ENCODE measurements at places on chromosomes 2 and 18.

DNA sequence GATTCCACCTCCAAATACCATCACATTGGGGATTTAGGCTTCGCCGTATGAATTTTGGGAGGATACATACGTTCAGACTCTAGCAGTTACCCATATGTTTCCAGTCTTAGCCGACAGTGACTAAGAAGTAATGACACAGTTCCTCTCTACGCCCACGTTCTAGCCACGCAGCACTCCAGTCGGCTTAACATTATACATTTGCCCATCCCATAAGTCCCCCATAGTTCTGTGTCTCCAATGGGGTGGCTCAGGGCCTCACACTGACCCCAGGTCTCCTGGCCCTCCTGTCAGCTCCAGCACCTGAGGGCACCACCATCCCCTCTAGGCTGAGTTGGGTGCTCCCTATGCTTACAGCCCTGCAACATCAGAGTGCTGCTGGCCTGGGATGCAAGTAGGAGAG lies 18.4 kb upstream of the CNDP2 start:
- no peak for DNase-seq

- no peak for DNase-seq
Observed at GRCh38 chr18:47737198-47737830, 193.1 kb downstream of the SMAD2 start.

DNA sequence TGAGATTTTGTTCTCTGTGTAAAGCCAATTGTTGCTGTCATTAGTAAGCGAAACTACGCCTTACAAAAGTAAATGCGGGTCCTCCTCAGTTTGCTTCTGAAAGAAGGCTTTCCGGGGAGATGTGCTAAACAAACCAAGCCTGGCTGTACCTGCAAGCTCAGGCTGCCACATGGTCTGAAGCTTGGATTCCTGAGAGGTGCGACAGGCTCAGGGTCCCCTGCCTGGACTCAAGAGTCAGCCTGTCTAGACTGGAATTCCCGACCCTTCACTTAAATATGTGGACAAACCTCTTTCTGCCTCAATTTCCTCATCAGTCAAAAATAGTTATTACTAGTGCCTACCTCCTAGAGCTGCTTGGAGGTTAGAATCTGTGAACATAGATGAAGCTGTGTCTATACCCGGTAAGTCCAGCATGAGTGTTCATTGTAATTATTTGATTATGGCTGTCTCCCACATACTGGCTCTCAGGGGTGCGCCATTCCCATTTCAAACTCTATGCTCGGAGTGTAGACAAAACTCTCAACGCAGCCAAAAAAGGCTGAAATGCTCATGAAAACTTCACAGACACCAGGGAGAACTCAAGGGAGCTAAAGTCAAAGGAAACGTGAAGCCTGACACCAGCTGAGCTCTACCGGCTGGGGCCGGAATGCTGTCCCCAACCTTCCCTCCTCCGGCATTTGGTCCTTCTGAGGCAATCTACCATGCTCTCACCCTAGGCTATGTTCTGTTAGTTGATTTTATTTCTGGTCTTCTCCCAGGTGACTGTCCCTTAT lies 31.4 kb downstream of the SOWAHC start:
- no peak for DNase-seq

DNA sequence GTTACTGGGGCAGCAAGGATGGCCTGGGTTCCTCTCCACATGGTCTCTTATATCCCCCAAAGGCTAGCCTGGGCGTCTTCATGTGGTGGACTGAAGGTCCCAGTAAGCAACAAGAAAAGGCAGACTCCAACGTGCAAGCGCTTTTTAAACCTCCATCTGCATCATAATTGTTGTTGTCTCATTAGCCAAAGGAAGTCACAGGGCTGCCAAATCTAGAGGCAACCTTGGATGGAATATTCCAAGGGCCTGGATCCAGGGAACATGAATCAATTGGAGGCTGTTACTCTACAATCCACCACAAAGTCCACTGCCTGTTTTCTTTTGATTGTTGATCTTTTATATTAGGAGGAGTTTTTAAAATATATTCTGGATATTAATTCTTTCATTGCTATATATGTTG lies 118.8 kb downstream of the SH3RF3 start:
- peak; percentile 16 for DNase-seq

- DNase-seq: no peak
Observed at GRCh38 chr2:37642907-37643729, 28.3 kb downstream of the CDC42EP3 start.

GRCh38 chr2:240894006-240894405 lies 1.9 kb downstream of the MAB21L4 start:
- no peak for DNase-seq

DNA sequence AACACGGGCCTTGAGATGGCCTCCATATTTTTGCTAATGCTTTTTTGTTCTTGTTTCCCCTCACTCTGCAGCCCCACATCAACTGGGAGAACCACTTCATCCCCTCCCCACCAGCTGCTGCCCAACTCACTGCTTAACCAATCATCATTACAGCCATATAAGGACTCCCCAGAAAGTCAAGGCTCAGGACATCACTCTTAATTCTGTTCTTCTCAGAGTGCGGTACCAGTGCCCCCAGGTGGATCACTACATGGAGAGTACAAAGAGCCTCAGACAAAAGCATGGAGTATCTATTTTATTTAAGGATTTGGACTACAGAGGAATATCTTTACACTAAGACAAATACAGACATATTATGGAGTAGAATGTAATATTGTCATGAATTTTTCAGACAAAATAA lies 340.6 kb downstream of the PAX3 start:
- no peak for DNase-seq

DNA sequence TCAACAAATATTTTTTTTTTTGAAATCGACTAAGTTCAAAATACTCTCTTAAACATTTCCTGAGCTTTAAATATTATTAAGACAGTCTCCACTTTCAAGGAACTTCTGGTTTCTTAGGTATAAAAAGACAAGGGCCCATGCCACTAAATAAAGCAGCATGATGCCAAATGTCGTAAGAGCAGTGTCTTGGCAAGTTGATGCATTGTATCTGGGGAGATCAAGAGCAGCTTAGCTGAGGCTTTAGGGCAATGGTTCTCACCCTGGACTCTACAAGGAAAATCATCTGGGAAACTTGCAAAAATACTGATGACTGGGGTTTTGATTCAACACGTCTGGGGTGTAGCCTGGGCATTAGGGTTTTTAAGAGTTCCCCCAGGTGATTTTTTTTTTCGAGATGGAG lies 41.3 kb downstream of the COL4A3 start:
- DNase-seq: no peak

DNA sequence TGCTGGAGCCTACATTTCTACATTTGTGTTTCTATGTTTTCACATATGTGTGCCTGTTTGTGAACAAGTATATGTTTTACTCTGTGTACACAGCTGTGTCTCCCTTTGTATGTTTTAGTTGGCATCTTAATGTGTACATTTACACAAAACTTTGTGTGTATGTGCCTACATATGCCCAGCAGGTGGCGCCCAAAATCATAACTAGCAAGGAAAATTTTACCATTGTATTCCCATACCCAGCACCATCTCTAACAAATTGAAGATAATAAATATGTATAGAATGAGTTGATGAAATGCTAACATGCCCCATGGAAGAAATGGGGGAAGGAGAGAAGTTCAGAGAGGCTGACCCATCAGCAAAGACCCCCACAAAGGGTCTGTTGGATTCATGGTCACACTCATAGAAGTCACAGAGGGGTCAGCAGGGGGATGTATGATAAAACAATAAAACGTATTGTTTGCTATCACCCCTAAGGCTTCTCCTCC lies 48.1 kb downstream of the PKDCC start:
- DNase-seq: peak; percentile 88

DNA sequence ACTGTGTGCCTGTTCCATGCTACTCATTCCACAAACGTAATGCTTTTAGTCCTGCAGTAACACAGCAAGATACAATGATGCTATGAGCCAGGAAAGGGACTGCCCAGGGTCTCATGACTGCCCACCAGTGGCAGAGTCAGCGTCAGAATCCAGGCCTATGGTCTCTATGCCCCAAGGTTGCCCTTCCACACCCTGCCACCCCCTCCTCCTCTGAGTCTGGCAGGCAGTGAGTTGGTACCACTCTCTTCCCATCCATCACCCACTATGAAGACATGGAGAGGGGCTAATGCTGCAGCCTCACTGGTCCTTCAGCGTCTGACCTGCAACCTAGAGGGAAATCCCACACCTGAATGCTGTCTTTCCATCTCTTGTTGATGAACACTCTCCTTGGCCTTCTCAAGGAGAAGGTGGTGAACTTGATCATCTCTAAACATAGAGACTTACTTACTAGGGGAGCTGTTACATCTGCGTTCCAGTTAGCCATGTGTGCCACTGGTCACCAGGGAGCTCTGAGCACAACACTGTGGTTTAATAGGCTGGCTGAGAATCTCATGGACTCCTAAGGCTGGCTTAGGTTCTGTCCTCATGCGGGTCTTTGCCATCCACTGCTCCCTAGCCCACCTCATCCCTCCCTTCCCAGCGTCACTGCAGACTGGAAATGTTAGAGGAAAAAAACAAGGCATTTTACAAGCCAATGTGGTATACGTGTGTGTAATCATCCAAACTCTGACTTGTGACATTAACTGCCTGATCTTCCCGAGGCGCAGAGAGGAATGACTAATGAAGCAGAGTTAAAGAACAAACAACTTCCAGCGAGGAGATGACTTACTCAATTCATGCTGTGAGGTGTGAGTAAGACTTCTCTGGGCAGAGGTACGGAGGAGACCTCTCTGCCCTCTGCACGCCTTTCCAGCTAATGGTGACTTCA lies 28.8 kb downstream of the STEAP3 start:
- DNase-seq: no peak

GRCh38 chr2:240344904-240345303 lies 90.6 kb upstream of the GPC1 start:
- DNase-seq: no peak

DNA sequence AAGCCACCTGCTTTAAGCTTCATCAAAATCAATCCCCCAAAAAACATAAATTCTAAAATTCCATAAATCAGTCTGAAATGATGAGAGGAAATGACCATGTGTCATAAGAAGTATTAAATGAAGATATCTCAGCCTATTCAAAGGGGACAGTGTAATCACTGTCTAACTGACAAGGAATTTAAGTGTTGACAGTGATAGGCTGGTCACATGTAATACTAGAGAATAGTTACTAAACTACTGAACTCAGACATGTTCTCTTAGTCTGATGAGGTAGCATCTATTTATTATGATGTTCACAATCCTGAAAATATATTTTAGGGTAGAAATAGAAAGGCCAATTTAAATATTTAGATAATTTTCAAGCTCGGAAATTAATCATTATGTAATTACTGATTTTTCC lies 216.1 kb downstream of the L3MBTL4 start:
- DNase-seq: no peak

GRCh38 chr2:181818058-181818680 lies 73.4 kb upstream of the ITPRID2 start:
- no peak for DNase-seq

DNA sequence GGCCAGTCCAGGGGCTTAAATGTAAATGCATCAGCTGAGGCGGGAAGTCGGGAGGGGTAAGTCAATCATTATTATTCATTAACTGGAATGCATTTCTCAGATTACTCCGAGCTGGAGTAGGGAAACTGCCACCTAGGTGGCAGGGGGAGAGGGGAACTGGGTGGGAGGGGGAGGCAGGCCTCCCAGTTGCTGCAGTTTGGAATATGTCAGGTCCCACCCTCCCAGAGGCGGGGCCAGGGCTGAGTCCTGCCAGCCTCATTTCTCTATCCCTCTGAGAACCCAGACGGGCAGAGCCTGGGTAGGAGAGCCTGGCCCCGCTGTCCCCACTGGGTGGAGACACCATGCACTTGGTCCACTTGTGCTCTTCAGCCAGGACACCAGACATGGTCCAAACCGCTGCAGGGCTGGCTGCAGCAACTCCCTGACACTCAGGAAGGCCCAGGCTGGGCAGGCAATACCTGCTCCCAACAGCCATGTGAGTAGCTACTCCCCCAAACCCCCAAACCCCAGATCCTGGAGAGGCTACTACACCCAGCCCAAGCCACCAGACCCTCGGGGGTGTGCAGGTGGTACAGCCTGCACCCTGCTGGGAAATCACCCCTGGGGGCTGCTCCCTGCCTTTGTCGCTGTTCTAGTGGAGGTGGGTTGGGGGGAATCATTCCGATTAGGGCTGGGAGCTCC lies at the start of gene GPBAR1:
TSS of gene GPBAR1 (plus strand) at position 274 of the 681 bp plus-strand sequence. CDS start 1,710 bp downstream, outside the sequence.
- no peak for DNase-seq

- DNase-seq: no peak
Observed at GRCh38 chr2:182941121-182941722, 74.8 kb upstream of the FRZB start.

DNA sequence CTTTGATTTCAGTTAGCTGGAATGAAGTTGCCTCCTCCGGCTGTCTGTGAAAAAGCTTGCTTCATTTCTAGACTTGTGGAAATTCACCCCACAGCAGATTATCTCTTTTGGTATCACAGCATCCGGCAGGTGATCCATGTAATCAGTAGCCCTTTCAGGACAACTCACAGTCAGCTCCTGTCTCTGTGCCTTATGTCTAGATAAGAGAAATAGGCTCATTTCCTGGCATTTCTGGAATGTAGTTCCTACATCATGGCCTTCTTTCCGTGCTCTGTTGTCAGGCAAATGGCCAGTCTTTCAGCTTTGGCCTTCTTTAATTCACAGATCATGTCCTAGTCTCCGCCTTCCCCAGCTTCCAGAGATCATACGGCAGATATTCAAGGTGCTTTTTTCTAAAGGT lies 455.4 kb downstream of the NUP35 start:
- no peak for DNase-seq

GRCh38 chr2:65802298-65802942 lies 370.0 kb upstream of the SPRED2 start:
- DNase-seq: no peak

- no peak for DNase-seq
Observed at GRCh38 chr2:43340945-43341356, 114.5 kb upstream of the ZFP36L2 start.
